Caki2 (cell line): ENCODE measurements at places on chromosomes 4 and X. TPM values are rescaled to one million over a fixed set of nuclear protein-coding genes. Genes with fewer than 3 reads are reported as not detected.

TMEM35A gene
- total RNA-seq = not detected in 2 replicates

MAML3 gene
- 0.20 and 0.61 TPM in 2 replicates for total RNA-seq

SERTM2 gene
- not detected in 2 replicates for total RNA-seq

KCNIP4 gene
- total RNA-seq = not detected in 2 replicates

AREG gene
- 20.6 and 30.6 TPM in 2 replicates for total RNA-seq

MMAA gene
- total RNA-seq = 5.8 and 7.1 TPM in 2 replicates
